GM23248 (cell line): ENCODE measurements at places on chromosomes 7 and 10. TPM values are rescaled to one million over a fixed set of nuclear protein-coding genes. Genes with fewer than 3 reads are reported as not detected.

Gene NXPH1
- not detected in 2 replicates for total RNA-seq

DNA sequence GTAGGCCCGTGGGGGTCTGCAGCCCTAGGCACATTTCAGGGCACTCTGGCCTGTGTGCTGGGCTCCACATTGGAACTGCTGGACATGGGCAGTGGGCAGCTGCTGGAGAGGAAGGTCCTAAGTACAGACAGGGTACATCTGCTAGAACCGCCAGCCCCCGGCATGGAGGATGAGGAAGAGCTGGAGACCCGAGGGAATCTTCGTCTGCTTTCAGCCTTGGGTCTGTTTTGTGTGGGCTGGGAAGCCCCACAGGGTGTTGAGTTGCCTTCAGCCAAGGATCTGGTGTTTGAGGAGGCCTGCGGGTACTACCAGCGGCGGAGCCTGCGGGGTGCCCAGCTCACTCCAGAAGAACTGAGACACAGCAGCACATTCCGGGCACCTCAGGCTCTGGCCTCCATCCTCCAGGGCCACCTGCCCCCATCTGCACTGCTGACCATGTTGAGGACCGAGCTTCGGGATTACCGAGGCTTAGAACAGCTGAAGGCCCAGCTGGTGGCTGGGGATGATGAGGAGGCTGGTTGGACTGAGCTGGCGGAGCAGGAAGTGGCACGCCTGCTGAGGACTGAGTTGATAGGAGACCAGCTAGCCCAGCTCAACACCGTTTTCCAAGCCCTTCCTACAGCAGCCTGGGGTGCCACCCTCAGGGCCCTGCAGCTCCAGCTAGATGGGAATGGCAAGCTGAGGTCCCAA, 1.4 kb downstream of the HPS6 start:
- no peaks in the 10 kb centered on the region for H3K36me3 ChIP-seq
- no peaks in the 10 kb centered on the region for H3K27me3 ChIP-seq
- peak; percentile 34 for DNase-seq
- peaks cover 9% of the 10 kb centered on the region for H3K4me1 ChIP-seq

DNA sequence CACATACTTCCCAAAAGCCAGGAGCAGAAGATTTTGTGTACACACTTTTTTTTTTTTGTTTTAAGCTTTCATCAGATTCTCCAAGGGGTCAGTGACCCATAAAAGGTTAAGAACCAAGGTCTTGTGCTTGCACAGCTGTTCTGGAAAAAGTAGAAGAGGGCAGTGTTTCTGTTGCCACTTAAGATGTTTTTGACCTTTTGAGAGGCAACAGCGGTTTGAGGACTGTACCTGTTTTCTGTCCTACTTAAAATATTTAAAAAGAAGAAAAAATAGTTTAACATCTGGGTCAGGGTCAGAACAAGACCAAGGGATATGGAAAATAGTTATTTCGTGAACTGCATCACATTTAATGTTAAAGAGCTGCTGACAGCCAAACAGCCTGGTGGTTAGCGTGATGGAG, 32.9 kb downstream of the AUTS2 start:
- H3K36me3 ChIP-seq, result no peaks in the 10 kb centered on the region
- no peak for DNase-seq
- no peak overlapping the region for H3K4me3 ChIP-seq
- 0 out of 2 replicates have a peak, but pooled peaks cover 4% of the 10 kb centered on the region for H3K27me3 ChIP-seq
- no peak overlapping the region for H3K27ac ChIP-seq

Gene NUTM2D
- total RNA-seq, result 0.65 and 2.3 TPM in 2 replicates
